ENCODE measurements at places on chromosomes 7 and 10.

GRCh38 chr7:147937428-147937827 is 653.1 kb upstream of the C7orf33 start:
- no peak for DNase-seq

GRCh38 chr7:110105840-110106239 is 985.1 kb upstream of the LRRN3 start:
- DNase-seq, result no peak

DNA sequence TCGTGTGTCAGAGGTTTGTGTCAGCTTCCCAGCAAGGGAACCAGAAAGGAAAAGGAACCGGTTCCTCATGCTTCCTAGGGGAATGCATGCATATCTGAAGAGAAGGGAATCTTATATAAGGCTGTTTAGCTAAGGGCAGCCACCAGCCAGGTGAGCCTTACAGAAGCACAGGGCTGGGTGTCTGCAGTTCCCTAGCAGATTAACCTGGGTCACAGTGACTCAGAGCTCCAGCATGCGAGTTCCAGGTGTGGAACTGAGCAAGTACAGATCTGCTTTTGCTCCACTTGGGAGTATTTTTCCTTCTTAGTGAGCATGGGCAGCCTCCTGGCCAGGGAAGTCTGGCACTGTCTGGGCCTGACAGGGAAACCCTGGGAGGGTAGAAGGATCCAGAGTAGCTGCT is 957 bp upstream of the ANKRD2 start:
- DNase-seq, result no peak

DNA sequence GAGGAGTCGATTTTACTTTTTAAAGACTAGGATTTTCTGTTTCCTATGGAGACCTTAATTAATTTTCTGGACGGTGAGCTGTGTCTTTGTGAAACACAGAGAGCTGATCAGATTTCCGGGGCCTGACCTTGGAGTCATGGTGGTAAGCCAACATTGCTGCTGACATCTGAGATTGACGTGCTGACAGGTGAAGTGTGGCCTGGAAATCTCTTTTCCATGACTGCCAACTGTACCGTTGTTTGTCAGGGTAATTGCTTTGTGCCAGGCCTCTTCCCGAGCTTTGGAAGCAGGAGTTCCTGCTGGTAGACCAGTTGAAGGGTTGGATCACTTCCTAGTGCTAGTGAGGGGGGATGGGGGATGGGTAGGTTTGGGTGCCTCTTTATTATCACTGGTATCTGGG is 71.2 kb downstream of the ADRA2A start:
- no peak for DNase-seq

- DNase-seq, result no peak
These were observed 37.6 kb upstream of the TCF7L2 start for GRCh38 chr10:112912410-112912928.

DNA sequence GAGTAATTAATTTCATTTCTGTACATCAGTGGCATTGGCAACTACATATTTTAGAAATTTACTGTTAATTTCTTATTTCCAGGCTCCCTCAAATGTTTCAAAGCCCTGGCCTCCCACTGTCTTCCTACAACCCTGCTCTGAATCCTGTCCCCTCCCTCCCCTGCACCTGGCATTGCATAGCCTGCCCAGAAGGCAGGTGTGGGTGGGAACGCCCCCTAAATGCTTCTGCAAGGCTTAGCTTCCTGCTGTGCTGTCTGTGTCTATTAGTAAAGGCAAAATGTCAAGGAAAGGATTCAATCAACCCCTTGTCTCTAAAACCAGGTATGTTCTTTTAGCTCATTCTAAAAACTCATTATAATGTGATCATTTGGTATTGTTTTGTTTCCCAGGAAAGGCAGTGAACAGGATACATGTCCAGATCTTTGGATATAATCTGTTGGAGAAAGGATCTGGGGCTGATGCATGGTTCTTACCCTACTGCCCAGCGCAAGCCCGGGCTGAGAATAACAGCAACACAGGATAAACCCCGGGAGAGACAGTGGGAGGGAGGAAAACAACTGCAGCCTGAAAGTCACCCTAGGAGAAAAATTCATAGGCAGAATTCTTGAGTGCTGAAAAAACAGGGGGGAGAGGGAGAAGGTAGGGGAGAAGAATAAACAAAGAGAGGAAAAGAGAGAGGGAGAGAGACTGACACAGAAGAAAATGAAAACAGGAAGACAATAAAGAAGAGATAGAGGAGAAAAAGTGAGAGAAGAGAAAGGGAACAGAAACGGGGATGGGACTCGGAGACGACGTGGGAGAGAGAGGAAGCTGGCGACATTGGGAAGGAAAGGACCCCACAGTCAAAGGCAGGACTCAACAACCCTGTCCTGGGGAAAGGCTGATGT is 589 bp downstream of the ZNF488 start:
- no peak for DNase-seq

GRCh38 chr7:158816995-158817394 is 12.3 kb downstream of the ESYT2 start:
- no peak for DNase-seq

DNA sequence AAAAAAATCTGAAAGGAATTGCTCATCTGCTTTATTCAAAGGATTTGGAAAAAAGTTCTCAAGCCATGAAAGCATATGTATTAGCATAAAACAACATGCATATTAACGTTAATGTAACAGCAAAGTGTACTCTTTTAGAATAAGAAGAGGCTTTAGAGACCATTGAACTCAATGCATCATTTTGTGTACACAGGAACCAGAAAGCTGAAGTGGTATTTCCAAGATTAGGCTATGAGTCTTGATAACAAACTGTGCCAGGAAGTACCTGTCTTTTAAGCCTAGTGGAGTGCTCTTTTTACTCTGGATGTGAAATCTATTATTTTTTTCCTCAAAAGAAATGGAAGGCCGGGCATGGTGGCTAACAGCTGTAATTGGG is 164.2 kb downstream of the THSD7A start:
- no peak for DNase-seq

GRCh38 chr10:123522702-123523312 is 143.3 kb upstream of the GPR26 start:
- no peak for DNase-seq

DNA sequence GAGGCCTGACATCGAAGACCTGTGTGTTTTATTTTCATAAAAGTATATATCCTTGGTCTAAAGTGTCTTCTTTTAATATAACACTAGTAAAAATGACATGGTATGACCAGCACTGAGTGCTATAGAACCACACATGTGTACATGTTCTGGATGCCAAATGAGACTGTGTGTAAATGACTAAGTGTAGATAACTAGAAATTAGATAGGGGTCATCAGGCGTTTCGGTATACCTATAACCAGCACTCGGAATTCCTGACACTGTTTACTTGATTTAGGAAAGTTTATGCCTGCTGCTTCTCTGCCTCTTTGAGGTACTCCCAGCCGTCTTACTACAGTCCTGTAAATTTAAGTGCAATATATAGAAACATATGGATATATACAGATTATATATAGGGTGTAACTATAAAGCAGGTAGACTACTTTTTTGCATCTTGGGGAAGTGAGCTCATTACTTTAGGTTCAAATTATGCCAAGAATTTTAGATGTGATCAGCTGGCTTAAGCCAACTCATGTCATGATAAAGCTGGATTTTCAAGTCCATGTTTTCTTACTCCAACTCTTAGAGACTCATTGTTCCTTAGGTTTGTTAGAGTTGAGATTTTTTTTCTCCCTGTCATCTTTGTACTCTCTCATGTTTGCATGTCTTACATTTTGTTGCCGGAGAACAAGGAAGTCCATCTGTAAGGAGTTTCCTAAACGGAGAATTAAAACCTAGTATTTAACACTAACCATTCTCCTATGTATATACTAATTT is 62.9 kb downstream of the KLHDC10 start:
- no peak for DNase-seq

DNA sequence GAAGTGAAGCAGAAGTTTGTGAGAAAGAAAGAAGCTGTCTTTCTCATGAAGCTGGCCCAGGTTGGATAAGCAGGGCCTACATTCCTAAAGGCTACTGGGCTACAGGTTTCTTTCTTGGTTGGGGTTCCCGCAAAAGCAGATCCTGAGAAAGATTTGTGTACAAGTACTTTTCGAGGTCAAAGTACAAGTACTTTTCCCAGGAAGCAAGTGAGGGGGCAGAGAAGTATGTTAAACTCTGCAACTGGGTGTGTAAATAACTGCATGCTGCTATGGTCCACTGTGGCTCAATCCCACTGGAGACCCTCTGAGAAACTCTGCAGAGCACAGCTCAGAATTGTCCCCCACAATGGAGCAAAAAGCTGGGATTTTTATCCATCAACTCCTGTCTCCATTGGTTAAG is 28.7 kb downstream of the LSM5 start:
- DNase-seq, result no peak

GRCh38 chr7:44936322-44936721 is 42.5 kb downstream of the MYO1G start:
- DNase-seq, result peak; percentile 25

- DNase-seq, result no peak
These were observed 9.3 kb upstream of the LRRC61 start for GRCh38 chr7:150313870-150314269.

DNA sequence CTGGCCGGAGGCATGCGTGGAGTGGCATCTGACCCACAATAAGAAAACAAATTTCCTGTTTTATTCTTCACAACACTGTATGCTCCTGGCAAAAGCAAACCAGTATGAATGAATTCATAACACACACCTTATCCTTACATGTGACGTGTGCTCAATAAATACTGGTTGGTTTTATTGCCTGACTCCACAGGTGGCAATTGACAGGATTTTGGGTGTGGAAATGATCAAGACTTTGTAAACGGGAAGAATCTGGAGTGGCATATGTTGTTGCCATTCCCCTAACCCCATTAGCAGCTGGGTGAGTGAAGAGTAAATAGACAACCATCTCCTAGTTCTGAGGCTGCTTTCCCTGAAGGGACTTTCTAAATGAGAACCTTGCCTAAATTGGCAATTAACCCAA is 215.5 kb upstream of the AOAH start:
- DNase-seq, result no peak

DNA sequence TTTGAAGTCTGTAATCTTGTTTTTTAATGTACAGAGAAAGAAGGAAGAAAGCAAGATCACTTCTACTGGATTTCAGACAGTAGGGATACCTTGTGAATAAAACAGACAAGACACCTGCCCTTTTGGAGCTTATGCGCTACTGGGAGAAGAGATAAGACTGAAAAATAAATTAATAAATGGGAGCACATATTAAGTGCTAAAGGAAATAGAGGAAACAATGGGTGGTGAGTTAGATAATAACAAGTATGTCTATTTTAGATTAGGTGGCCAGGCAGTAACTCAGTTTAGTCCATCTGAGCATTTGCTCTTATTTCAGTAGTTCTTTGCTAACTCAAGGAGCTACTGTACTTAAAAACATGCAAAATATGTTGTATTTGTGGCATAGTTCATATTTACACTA is 15.9 kb downstream of the MIOS start:
- no peak for DNase-seq

DNA sequence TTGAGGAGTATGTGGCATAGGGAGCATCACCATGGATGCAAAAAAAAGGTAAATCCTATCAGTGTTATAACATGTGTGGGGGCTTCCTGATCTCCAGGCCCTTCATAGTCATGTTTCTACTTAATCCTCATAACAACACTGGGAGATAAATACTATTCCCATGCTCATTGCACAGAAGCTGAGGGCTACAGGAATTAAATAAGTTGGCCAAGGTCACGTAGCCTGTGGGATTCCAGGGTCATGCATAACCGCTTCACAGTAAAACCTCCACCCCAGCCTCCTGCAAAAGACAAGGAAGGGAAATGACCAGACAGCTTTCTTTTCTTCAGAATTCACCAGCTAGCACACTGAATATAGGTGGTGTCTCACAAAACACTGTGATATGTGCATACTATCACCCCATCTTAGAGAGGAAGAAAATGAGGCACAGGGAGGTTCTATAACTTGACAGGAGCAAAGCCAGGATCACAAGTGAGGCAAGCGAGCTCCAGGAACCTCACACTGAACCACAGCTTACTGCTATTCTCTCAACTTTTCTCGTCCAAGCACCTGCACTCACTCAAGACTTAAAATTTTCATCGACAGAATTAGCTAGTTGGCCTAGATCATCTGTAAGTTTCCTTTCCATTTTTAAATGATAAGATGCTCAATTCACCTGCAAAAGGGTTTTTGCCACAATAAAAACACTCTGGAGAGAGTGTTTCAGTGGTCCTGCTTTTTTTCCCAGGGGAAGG is 13.4 kb downstream of the JAZF1 start:
- DNase-seq, result no peak

GRCh38 chr10:101438881-101439391 is 85.0 kb downstream of the BTRC start:
- no peak for DNase-seq

DNA sequence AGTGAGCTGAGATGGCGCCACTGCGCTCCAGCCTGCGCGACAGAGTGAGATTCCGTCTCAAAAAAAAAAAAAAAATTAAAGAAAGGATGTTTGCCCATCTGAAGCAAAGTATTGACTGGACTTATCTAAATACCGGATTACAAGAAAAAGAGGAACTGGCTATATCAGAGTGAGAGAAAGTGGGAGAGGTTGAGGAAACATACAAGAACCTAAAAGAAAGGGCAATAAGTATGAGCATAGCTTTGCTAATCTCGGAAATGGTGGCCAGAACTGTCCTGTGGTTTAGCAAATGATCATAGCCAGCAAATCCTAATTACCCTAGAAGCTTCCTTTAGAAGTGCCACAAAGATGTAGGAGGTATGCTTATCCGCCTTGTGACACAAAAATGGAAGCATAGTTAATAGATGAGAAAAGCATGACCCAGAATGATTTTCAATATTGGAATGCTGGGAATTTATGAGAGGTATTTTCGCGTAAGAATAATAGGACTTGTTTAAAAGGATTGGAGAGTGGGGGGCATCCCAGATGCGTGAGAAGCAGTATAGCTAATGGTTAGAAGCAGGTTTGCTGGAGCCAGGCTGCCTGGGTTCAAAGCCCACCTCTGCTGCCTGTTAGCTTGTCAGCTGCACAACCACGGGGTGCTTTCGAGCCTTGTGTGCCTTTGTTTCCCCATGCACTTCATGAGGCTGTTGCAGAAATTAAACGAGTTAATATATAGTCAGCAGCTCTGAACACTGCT is 1.2 kb upstream of the GTPBP4 start:
- no peak for DNase-seq

DNA sequence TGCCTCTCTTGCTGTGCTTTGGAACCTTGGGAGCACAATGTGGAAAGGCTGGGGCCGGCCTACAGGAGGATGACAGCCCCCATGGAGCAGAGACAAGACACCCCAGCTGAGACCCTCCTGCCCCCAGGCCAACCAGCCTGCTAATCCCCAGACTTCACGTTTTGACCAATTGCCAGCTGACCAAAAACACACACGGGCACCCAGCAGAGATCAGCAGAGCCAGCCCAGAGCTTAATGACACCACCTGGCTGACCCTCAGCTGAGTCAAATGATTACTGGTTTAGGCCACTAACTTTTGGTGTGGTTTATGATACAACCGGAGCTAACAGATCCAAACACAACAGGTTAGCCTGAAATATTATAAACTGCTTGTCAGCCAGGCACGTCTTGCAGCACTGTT is 111.2 kb upstream of the KIF5B start:
- DNase-seq, result no peak

- DNase-seq, result no peak
These were observed 203.7 kb downstream of the IPMK start for GRCh38 chr10:58063861-58064480.

- peak; percentile 20 for DNase-seq
These were observed 753.8 kb downstream of the GRID1 start for GRCh38 chr10:85612833-85613232.

Measured in activated CD4-positive, alpha-beta T cell treated with anti-CD3 and anti-CD28 coated beads, Interleukin-2, Interleukin-6, amounts not matched to agents 100 ng/mL and 50 ng/mL, durations not matched to agents 16 hours and 8 hours (primary cell).